ENCODE measurements at places on chromosomes 1 and 21.

DNA sequence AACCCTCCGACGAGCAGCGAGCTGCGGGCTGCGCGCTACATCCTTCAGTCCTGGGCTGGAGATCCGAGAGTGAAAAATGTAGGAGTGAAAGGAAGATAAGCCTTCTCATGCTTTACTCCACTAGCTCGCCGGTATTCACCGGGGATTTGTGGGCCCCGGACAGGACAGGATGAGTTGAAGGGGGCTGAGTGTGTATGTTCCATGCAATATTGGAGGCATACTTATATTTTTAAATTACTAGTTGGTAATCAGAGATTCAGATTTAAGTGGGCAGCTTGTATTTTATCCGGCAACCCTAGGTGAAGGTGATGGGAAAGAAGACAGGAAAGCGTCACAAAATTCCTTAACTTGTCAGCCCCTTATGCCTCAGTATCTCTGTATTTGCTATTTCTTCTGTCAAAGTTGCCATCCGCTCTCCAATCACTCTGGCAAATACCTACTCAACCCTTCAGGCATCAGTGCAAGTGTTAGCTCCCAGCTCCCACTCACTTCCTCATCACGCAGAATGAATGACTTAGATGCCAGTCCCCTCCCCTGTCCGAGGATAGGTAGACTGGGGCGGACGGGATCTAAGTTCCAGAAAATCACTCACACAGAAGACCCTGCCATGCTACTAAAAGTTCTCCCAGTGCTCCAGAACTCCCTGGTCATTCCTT, 503 bp upstream of the PIGM start:
- no peak for DNase-seq

GRCh38 chr1:177311111-177311510, 140.4 kb downstream of the BRINP2 start:
- no peak for DNase-seq

DNA sequence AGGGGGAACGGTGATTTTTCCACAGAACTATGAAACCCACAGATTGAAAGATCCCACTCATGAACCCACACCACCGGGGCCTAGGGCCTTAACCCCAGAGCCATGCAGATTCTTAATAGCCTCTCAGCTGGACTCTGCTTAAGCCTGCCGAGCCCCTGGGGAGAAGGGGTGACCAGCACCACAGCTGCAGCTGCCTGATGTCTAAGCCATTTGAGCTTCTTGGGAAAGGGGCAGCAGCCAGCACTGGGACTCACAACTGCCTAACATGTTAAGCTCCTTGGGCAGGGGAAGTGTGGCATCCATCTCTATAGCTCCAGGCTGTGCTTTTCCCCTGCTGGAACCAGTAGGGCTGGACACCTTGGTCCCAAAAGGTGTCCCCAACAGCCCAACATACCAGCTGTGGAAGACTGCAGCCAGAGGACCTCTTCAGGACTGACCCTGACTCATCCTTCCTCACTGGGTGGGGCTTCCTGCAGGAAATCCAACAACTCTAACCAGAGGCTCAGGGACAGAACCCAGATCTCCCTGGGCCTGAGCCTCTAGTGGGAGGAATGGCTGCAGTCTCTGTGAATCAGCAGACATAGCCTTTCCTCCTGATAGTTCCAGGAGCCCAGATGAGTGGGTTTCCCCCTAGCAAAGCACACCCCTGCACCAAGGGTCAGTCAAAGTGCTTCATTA, 34.6 kb upstream of the FMO3 start:
- DNase-seq, result no peak

- DNase-seq, result no peak
Observed at GRCh38 chr1:103459346-103459745, 66.2 kb upstream of the RNPC3 start.

GRCh38 chr21:25501996-25502665, 105.2 kb downstream of the MRPL39 start:
- no peak for DNase-seq

DNA sequence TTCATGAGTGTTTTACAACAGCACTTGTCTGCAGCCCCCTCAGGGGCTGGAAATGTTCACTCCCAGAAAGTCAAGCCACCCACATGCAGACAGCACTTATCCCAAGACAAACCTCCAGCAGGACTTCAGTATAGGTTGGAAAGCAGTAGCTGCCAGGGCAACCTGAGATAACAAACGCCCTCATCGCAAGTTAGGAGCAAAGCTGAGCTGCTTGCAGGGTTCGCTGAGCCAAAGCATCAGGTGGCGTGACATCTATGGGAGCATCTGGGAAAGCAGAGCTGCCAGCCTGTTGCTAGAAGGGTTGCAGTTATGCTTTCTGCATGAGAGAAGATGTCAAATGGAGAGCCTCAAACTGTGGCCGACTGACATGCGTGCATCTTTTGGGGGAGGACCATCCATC, 4.2 kb upstream of the STXBP3 start:
- DNase-seq, result no peak

GRCh38 chr1:61125263-61125662, 42.9 kb downstream of the NFIA start:
- DNase-seq, result no peak

DNA sequence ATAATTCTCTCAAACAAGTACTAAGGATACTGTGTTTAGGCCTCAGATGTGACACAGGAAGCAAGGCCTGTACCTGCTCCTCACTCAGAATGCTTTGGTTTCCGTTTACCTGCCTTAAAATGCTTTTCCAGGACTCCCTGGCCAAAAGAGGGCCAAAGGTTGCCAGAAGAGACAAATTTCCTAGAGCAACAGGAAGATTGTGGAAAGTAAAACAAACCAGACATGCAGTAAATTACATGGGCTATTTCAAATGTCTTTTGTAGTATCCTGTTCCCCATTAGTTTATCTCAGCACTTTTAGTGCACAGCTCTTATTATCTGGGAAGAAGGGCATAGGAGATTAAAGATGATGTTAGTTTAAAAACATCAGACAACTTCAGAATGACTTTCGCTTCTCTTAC, 280.0 kb downstream of the NFIA start:
- no peak for DNase-seq

DNA sequence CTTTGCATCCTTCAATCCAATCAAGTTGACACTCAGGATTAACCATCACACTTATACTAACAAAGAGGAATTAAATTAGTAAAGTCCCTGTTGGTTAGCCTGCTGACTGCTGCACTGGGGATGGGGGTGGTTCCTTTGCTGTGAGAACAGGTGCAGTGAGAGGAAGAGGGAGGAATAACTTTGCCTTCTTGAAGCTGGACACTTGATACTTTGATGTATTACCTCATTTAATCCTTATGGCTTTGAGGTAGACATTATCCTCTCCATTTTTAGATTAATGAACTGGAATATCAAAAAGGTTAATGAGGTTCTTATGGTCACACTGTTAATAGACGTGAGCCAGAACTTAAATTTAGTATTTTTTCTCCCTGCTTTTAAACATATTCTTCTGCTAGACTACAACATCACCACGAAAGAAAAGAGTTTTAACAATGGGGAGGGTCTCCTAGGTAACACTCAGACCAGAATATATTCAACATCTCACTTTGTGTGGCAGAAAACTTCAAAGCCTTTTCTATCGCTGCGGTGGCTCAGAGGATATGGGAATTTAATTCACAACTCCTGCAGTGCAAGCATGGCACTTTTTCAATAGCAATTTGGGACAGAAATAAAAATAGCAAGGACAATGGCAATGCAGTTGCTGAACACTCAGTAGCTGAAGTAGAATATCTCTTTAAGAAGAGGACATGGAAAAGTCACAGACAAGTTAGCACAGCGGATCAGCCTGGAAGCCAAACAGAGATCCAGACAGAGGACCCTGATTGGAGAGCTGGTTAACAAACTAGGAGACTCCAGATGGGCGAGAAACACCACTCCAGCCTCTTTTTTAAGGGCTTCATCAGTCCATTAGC, 68.8 kb upstream of the DNAH14 start:
- DNase-seq, result no peak

DNA sequence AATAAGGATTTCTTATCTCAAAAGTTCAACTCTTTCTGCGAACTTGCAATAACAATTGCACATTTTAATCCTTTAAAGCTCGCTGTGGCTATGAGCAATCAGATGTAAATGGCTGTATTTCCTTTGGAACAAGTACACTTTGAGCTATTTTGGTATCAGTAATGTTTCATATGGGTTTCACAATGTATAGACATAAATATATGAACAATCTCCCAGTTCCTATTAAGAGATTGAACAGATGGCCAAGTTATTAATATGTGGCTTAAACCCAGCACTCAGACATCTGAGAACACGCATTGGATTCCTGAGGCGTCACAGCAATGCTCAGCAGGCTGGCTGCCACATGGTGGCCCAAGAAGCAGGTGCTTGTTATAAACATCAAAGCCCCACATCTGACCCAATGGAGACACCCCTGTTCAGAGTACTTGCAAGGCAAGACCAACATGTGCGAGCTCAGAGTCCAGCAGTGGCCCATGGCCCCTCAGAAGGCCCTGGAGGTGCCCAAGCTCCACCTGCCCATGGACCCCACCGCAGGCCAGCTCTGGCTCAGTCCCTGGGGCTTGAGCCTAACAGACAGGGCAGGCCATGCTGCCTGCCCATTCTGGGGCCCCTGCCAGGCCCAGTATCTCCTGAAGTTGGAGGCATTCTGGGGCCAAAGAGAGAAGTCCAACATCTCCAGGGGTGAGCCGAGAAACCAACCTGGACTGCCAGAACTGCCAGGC, 23.7 kb downstream of the PSMG1 start:
- DNase-seq, result no peak

GRCh38 chr1:36367798-36368197, 17.9 kb downstream of the STK40 start:
- DNase-seq, result no peak

DNA sequence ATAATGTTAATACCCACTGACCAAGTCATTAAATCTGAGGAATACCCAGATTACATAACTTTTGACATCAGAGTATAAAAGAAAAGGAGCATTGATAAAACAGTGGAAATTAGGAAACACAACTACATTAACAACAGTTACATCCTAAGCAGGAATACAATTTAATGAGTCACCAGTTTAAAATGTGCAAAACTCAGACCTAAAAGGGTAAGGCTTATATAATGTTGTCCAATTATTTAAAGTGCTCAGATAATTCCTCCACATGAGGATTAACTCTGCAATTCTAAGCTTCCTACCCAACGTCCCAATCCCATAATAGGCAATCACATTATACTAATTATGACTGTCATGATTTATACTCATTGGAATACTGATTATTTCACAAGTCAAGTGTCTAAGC, 50.5 kb downstream of the ABL2 start:
- DNase-seq, result no peak

GRCh38 chr1:58256041-58256440, 290.5 kb downstream of the OMA1 start:
- DNase-seq, result no peak

All from stimulated activated CD8-positive, alpha-beta memory T cell treated with anti-CD3 and anti-CD28 coated beads, Interleukin-4, amount 100 ng/mL, for 1 hour (primary cell).